ENCODE measurements at places on chromosomes 7 and 10.

DNA sequence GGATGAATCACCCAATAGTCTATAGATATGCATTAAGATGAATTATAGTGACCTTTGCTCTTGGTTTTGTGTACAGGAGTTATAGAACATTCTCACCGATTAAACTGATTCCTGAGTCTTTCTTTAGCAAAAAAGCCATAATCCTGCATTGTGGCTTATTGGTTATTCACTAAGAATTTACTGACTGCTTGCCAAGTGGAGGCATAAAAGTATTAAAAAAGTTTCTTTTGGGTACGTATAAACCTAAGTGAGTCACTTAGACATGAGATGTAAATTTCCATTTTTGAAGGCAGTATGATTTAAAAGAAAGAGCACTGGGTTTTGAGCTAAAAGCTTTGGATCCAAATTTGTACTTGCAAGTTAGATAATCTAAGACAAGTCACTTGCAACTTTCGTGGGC lies 100.7 kb downstream of the CDK6 start:
- no peak for DNase-seq

DNA sequence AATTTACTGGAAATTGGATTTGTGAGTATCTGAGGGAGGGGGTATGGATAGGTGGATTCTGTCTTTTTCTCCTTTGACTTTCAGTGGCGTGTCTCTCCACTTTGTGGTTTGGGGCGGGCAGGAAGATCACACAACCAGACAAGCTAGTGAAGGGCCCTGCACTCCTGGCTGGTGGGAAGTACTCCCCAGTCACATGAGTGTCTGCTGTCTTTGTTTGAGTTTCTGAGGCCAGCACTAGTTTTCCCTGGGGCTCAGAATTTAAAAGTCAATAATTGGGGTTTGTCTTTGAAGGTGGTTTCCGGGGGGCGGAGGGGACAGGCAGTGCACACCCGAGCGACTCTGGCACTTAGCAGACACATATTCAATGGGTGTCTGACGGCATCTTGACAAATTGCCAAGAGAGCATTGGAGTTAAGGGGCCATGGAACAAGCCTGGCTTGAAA lies 120.1 kb downstream of the WDFY4 start:
- no peak for DNase-seq

DNA sequence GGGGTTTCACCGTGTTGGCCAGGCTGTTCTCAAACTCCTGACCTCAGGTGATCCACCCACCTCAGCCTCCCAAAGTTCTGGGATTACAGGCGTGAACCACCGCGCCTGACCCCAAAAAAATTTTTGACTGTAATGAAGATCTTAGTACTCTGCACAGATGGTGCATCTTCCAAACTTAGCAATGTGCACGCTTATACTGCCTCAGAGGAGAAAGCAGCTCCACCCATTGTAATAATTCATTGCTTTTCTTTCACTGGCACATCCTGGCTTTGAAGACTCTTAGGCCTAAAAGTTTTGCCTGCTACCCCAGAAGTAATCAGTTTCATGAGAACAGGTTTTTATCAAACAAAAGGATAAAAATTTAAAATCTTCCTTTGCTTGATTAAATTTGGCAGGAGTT lies 52.1 kb upstream of the OIT3 start:
- DNase-seq: no peak

DNA sequence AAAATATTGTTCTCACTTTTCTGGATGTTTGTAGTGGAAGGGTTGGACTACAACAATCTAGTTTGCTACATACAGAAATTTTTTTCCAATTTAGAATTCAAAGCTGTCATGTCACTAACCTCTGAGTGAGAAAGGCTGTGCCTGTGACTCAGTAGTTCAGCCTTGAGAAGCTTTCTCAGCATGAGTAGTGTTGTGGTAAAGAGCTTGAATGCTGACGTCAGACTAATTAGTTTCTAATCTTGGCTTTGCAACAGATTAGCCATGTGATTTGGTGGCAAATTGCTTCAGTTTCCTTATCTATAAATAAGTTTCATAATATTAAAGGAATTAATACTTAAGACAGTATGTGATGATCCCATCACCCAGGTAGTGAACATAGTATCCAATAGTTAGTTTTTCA lies 83.8 kb downstream of the ABCA13 start:
- no peak for DNase-seq

GRCh38 chr7:143429770-143430698 lies 13.2 kb upstream of the TAS2R60 start:
- no peak for DNase-seq

DNA sequence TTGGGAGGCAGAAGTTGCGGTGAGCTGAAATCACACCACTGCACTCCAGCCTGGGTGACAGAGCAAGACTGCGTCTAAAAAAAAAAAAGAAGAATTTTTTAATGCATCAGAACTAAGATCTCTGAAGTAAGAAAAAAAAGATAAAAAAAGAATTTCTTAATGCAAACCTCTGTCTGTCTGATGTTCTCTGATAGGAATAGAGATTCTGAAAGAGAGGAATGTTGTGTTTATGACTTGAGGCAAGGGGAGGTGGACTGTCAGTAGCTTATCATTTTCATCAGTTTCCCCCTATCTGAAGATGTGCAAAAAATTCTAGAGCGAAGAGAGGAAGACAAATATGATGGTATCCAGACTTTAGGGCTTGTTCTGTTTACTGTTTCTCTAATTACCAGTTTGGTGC lies 121.5 kb downstream of the SEC23IP start:
- no peak for DNase-seq

- DNase-seq: no peak
Observed at GRCh38 chr10:1731592-1731991, 5.7 kb downstream of the ADARB2 start.

- no peak for DNase-seq
Observed at GRCh38 chr10:86077871-86078638, 288.5 kb downstream of the GRID1 start.

GRCh38 chr7:40305229-40305628 lies 170.4 kb downstream of the SUGCT start:
- DNase-seq: no peak

- no peak for DNase-seq
Observed at GRCh38 chr10:99872367-99873162, 90.1 kb downstream of the ABCC2 start.

GRCh38 chr10:48249763-48250351 lies 24.6 kb downstream of the FRMPD2 start:
- no peak for DNase-seq

DNA sequence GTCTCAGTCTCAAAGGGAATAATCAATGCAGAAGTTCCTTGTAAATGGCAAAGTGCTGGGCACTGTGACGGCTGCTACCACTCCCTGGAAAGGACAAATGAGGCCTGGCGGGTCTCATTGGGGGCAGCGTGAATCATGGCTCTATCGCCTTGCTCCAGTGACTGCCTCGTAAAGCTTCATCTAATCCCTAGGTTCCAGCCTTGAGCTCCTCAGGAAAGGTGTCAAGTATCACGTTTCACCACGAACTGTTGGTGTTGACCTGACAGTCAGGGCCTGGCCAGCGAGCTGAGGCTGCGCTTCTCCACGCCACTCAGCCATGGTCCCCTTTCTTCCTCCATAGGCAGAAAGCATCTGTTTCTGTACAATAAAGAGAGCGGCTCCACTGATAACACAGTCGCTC lies 126.7 kb upstream of the ZNF32 start:
- no peak for DNase-seq

GRCh38 chr7:133887459-133887858 lies 239.7 kb upstream of the LRGUK start:
- no peak for DNase-seq

- no peak for DNase-seq
Observed at GRCh38 chr7:91565499-91566401, 301.5 kb downstream of the FZD1 start.
